IMR-90 (cell line): ENCODE measurements at places on chromosomes 3 and 15.

- no peaks in the 10 kb centered on the region for H3K27me3 ChIP-seq
- no peaks in the 10 kb centered on the region for H3K36me3 ChIP-seq
- DNase-seq: peak; percentile 47
- peak within 1 kb of the TSS; percentile 38; the same call in 1 of the 2 replicates for H3K27ac ChIP-seq
Observed at GRCh38 chr3:15332405-15333098, at the start of gene SH3BP5. Gene SH3BP5 (minus strand): TSS chr3:15332586. CDS start chr3:15332408, 178 bp downstream.

DNA sequence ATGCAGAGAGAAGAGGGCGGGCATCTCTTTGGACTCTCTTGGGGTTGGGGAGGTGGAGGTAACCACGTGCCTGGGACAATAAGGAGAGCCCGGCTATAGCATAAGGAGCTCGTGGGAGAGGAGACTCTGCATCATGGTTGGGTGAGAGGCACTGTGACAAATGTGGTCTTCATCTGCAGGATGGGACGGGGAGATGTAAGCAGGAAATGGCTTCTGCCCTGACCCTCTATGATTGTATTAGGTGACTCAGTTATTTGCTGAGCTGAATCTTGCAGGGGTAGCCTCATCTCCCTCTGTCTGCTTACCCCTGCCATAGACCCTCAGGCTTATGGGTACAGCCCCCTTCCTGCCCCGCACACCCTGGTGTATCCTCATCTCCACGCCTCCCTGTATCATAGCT, 48.7 kb downstream of the CORO2B start:
- no peaks in the 10 kb centered on the region for H3K27me3 ChIP-seq
- no peaks in the 10 kb centered on the region for H3K36me3 ChIP-seq
- no peak overlapping the region for H3K4me3 ChIP-seq
- H3K27ac ChIP-seq: no peak overlapping the region

DNA sequence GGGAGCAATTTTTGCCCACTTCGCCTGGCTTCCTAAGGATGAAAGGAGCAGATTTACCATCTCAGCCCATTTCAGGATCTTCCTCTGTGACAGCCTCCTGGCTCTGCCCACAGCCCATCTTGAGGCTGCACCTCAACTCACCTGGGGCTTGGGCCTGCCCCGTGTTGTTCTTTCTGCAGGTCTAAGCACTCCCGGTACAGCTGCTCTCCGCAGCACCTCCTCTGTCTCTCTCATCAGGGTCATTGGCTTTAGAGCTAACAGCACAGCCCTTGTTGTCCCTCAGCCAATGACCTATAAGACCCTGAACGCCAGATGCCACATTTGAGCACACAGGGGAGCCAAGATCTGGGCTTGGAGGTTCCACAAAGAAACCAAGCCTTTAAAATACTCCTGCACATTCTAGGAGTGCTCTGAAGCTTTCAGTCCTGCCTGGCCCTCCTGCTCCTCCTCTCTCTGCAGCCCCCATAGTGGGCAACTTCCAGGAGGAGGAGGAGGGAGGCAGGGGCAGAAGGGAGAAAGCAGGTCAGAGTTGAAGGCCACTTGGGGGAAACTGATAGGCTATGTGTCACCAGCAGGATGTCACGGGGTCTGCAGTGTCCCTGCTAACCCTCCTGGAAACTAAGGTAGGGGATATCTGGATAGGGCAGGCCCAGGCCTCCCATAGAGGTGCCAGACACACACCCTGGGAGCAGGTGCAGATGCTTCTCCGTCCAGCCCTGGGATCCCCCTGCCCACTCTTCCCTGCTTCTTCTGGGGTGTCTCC, 115.6 kb downstream of the ETFA start:
- H3K4me3 ChIP-seq: no peak overlapping the region
- H3K36me3 ChIP-seq: no peaks in the 10 kb centered on the region
- peaks cover 25% of the 10 kb centered on the region for H3K4me1 ChIP-seq
- DNase-seq: no peak
- H3K27ac ChIP-seq: no peak overlapping the region
- H3K27me3 ChIP-seq: no peaks in the 10 kb centered on the region

DNA sequence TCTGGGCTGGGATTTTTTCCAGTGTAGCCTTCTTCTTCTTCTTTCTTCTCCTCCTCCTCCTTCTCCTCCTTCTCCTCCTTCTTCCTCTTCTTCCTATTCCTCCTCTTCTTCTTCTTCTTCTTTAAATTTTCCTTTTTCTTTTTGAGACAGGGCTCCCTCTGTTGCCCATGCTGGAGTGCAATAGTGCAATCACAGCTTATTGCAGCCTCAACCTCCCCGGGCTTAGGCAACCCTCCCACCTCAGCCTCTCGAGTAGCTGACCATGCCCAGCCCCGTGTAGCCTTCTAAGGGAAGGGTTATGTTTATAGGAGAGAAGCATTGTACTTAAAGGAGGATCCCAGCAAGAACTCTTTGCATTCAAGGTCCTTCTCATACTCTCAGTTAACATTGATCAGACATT, 24.0 kb upstream of the MYO1E start:
- H3K4me1 ChIP-seq: no peaks in the 10 kb centered on the region
- H3K36me3 ChIP-seq: no peaks in the 10 kb centered on the region
- H3K4me3 ChIP-seq: no peak overlapping the region
- no peak overlapping the region for H3K27ac ChIP-seq
- no peak for DNase-seq

- H3K27ac ChIP-seq: no peak overlapping the region
- no peak for DNase-seq
- H3K27me3 ChIP-seq: no peaks in the 10 kb centered on the region
- no peaks in the 10 kb centered on the region for H3K4me1 ChIP-seq
- no peaks in the 10 kb centered on the region for H3K36me3 ChIP-seq
Observed at GRCh38 chr15:93803421-93804152, 427.8 kb upstream of the MCTP2 start.

DNA sequence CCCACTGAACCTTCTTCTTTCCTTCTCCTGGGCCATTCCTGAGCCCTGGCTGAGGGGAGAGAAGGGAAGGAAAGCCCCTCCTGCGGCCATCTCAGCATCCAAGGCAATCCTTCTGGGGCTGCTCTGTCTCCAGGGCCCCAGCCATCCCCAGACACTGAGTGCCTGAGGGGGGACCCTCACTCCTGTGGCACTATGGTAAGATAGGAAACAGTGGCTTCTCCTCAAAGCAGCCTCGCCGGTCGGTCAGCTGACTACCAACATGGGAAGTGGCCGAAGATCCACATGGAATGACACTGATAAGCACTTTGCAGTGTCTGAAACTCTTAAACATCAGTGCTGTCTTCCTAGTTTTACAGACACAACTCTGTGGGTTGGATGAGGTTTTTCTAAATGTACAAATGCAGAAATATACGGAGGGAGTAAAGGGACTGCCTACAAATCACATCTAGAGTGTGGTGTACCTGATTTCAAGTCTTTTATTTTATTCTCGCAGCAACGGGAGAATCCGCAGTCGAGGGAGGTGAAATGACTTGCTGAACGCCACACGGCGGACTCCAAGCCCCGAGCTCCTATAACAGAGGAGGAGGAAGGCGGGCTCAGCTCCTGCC, 973 bp upstream of the ITPKA start:
- H3K27me3 ChIP-seq: peaks cover 9% of the 10 kb centered on the region
- no peak for DNase-seq
- peak overlapping the region; percentile 76 for H3K27ac ChIP-seq
- peaks cover 19% of the 10 kb centered on the region for H3K4me1 ChIP-seq
